ENCODE measurements at places on chromosomes 16 and 17.

GRCh38 chr17:81961521-81962498 lies 823 bp upstream of the NOTUM start:
- DNase-seq = peak; percentile 69

DNA sequence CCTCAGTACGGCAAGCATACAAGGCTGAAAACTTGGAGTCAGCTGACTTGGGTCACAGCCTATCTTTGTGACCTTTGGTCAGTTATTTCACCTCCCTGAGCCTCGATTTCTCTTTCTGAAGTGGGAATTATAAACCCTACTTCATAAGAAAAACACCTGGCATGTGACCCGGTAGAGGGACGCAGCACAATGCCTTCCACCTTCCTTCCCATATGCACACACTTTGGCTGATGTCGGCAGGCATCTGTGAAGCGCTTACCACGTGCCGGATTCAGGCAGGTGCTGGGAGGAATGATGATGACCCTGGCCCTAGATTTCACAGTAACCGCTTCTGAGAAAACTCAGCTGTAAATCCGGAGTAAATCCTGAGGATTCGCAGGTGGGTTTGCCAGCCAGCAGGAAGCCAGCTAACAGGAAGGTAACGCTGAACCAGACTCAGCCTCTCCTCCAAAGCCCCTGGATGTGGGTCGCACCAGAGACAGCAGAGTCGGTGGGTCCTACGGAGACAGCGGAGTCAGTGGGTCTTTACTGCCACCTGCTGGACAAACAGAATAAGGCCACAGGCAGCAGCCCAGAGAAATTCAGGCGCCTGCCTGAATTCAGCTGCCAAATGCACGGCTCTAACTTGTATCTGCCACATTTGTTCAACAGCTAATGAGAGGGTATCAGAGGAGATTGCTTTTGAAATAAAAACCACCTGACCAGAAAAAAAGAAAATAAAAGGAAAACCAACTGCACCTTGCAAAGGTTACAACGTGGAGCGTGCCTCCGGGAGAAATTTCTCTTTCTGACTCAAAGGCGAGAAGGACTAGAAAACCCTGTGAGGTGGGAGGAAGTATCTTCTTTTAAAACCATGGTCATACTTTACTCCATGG lies 16.6 kb downstream of the COPRS start:
- peak; percentile 89 for DNase-seq

GRCh38 chr17:17304521-17304985 lies 1.4 kb downstream of the NT5M start:
- no peak for DNase-seq

GRCh38 chr16:14681115-14681514 lies 13.0 kb downstream of the PLA2G10 start:
- DNase-seq = no peak

- DNase-seq = peak; percentile 87
Measured at GRCh38 chr17:74325743-74326379, at the start of gene KIF19. Gene KIF19 (plus strand): TSS chr17:74326226. CDS start chr17:74326350, 124 bp downstream.

DNA sequence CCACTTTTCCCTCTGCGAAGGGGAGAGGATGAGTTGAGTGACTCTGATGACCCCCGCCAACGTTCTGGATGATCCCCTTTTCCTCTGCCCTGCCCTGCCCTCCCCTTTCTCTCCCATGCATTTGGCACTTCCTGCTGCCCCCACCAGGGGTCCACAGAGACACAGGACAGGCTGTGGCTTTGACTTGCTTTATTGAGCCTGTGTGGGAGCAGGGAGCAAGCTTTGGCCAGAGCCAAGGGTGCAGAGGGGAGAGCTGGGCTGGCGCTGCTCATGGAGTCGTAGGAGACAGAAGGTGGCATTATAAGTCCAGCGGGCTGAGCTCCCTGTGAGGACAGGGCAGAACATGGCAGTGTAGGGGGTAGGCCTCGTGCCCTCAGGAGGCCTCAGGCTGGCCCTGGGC lies 1.6 kb downstream of the PPY start:
- DNase-seq = peak; percentile 81

DNA sequence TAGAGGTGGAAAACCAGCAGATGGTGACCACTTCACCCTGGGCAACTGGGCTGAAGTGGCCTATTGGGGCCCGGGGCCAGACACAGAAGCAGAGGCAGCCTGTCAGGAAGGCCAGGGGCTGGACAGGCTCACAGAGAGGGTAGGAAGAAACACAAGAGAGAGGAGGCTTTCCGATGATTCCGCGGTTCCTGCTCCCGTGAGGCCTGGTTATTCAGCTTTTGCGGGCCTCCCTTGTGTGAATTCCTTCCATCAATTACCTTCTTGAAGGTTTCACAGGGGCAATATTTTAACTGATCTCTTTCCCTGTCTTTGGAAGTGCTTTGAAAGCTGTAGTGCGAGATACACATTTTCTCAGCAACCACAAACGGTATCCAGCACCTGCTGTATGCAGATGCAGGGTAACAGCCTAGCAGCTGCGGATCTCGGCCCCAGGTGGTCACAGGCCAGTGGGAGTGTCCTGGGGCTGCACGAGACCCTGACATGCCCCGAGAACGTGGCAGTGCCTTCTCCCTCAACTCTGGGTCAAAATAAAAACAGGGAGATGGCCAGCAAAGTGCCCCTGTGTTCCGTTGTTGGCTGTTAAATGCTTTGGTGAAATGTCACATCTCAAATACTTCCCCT lies 11.6 kb upstream of the CMIP start:
- DNase-seq = no peak

DNA sequence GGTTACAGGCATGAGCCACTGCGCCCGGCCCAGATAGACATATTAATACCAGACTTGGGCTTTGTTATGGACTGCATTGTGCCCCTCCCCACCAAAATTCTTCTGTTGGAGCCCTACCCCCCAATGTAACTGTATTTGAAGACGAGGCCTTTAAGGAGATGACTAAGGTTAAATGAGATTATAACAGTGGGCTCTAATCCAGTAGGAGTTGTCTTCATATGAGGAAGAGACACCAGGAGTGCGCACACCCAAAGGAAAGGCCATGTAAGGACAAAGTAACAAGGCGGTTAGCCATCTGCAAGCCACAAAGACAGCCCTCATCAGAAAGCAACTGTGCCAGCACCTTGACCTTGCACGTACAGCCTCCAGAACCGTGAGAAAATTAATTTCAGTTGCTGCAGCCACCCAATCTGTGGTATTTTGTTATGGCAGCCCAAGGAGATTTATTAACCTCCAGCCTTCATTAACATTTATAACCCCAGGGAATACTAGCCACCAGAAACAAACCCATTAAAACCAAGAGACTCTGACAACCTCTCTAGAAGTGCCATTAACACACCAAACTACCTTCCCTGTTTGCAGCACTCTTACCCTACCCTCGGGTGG lies 107.6 kb downstream of the TTC19 start:
- no peak for DNase-seq

GRCh38 chr17:35337364-35337763 lies 36.1 kb downstream of the SLFN11 start:
- no peak for DNase-seq

GRCh38 chr17:67066717-67067116 lies 22.4 kb downstream of the CACNG1 start:
- DNase-seq = no peak

DNA sequence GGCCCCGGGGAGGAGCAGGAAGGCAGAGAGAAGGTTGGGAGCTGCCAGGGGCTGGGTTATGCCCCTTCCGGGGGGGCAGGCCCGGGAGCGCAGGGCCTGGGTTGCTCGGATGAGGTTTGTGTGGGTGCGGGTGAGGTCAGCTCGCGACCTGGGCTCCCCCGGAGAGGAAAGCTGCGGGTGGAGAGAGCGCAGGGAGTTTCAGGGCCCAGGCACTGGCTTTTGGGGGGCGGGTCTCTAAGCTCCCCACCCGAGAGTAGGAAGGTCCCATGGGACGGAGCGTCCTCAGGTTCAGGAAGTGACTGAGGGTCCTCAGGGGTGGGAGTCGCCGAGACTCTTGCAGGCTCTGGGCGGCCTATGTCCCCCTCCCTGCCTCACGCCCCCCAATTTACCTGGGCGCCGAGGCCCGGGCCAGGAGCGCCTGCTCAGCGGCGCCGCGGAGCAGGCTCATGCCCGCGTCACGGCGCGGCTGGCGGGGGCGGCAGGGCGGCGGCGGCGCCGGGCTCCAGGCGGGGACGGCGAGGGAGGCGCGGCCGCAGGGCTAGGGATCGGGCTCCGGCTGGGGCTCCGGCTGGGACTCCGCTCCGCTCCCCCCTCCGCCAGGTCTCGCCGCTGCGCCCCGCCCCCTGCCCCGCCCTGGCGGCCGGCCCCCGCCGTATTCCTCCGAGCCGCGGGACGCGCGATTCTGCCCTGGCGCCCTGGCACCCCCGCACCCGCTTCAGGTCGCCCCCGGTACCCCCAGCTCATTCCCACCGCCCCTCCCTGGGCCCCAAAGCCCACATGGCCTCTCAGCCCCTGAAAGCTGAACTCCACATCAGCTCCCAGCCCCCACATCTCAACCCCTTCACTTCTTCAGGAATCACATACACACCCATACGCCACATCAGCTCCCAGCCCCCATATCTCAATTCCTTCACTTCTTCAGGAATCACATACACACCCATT lies at the start of gene DOK4:
DOK4 (minus strand) TSS at position 578 of the 942 bp plus-strand sequence. CDS start 6,986 bp downstream, outside the sequence.
- DNase-seq = peak; percentile 86

- no peak for DNase-seq
Measured at GRCh38 chr17:1767358-1767757, 5.5 kb downstream of the SERPINF1 start.

GRCh38 chr16:3009568-3010390 lies 2.9 kb upstream of the CLDN9 start:
- peak; percentile 81 for DNase-seq
